Astrocyte (in vitro differentiated cells and primary cell): ENCODE measurements at places on chromosomes 7 and 10. TPM values are rescaled to one million over a fixed set of nuclear protein-coding genes. Genes with fewer than 3 reads are reported as not detected.

TMEM130 gene
- total RNA-seq: 8.9 and 12.4 TPM in 2 replicates

DNA sequence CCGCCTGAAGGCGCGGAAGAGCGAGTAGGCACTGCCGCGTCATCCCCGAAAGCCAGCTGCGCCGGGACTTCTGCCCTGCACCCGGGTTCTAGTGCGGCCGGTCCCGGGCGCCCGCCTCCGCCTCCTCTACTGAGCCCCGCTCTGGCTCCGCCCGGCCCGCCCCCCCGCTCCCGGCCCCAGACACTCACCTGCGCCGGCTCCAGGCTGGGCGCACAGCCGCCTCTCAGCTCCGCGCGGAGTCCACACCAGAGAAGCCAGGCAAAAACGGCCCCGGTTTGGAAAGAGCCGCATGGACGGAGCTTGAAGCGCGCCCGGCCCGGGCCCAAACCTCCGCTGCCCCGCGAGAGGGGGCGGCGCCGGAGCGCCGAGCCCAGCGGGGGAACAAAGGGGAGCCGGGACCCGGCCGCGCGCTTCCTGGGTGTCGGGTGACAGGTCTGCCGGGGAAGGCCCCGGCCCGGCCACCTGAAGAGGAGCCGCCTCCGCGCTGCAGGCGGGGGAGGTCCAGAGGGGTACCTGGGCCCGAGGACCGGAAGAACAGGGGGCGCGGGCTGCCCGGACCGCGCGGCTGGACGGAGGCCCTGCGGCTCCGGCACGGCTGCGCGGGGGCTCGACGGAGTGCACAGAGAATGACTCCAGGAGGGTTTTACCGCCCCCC lies 168.2 kb downstream of the NRF1 start:
- DNase-seq: no peak

- DNase-seq: no peak
Measured at GRCh38 chr7:7108931-7109330, 73.4 kb upstream of the C1GALT1 start.

- DNase-seq: no peak
Measured at GRCh38 chr10:17888189-17888588, 63.5 kb upstream of the SLC39A12 start.

ADIRF gene
- not detected in 2 replicates for total RNA-seq

TMEM243 gene
- total RNA-seq: 25.4 and 28.3 TPM in 2 replicates

DNA sequence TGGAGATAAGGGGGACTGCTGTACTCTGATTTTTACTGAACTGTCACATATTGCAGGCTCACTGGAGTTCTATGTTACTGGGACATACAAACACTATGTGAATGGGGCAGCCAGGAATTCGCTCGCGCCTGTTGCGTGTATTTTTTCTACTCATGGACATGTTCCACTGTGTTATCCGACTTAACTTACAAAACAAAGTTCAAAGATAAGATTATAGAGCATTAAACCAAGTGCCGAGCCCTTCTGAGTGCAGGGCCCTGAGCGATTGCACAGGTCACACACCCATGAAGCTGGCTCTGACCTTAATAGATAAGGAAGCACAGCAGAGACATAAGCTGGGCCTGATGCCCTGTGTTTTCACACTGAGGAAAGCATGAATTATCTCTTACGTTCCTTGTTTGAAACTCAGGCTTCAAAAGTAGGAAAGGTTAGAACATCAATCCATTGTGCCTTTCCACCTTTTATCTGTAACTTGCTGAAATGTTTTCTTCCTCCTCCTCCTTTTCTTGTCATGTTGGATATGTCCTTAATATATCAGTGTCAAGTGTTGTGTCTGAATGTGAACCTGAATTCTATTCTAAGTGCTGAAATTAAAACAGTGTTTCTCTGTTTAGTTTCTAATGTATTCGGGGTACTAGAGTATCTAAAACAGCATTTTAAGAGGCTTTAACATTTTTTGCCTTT lies 273.8 kb downstream of the AUTS2 start:
- DNase-seq: no peak

- DNase-seq: no peak
Measured at GRCh38 chr10:20870834-20871233, 26.3 kb downstream of the NEBL start.

SCART1 gene
- 0.43 and 0.50 TPM in 2 replicates for total RNA-seq

GRCh38 chr10:82811621-82812020 lies 936.6 kb downstream of the NRG3 start:
- DNase-seq: no peak

- DNase-seq: no peak
Measured at GRCh38 chr10:19168584-19168983, 120.0 kb downstream of the MALRD1 start.

DNA sequence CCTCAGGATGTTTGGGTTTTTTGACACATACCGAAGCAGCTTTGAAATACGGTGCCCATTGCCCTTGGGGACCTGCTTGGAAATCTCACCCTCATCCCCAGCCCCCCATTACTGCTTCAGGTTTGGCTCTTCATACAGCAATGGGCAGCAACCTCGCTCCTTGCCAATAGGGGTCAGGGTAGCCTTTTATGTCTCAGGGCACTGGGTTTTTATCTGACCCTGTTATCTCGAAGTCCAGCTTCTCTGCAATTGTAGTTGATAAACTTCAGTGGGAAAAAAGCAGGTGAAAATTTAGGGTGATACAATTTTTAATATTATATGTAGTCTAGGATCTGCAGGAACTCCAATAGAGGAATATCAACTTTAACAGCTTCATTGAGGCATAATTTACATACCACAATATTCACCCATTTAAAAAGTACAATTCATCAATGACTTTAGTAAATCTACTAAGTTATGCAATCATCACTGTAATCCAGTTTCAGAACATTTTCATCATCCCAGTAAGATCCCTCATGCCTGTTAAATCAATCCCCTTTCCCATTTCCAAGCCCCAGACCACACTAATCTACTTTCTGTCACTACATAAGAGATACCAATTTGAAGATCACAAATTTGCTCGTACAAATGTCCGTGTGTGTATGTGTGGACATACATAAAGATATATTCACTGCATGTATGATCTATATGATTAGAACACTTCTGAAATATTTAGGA lies 386.2 kb downstream of the KCNMA1 start:
- no peak for DNase-seq

DNA sequence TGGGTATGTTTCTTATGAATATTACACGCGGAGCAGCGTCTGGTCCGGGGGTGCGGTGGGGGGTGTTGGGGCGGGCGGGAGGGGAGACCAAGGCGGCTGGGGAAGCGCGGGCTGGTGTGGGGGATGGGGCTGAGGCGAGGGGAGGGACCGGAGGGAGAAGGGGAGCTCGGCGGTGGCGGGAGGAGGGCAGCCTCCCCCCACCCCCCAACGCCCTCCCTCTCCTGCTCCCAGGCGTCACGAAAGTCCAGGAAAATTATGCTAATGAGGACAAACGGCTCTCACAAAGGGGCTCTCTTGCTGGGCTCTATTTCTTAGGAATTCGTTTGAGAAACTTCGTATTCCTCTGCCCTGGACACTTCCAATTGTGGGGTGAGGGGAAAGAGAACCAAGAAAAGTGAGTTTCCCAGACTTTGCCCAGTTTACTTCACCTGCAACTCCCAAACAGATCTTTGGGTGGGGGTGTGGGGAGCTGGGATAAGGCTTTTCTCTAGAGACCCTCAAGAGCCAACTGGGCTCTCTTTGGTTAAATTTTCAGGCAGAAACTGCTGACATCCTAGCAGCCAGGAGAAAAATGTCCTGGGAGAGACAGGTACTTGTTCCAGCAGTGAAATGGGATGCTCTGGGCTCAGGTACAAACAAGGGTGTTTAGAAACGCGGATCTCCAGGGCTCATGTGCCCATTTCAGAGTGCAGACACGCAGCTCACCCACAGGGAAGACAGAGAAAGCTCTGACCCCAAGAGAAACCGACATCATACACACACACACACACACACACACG lies 11.7 kb upstream of the HOXA2 start:
- DNase-seq: peak; percentile 74

VSTM4 gene
- total RNA-seq: 1.1 and 1.8 TPM in 2 replicates
